ENCODE measurements at places on chromosomes 2 and 18.

GRCh38 chr2:98650998-98651397, 42.6 kb downstream of the UNC50 start:
- DNase-seq: no peak

DNA sequence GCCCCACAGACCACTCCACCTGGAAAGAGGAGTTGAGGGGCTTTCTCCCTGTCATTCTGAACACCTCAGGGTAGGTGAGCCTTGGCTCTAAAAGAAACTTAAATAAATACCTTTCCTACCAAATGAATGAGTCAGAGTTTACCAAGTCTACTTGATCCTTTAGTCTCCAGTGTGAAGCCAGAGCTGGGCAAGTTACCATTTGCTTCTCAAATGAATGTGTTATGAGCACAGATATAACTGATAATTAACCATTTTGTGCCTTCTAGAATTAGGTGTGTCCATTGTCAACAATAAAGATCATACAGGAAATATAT, 347.7 kb downstream of the KIAA1328 start:
- no peak for DNase-seq

DNA sequence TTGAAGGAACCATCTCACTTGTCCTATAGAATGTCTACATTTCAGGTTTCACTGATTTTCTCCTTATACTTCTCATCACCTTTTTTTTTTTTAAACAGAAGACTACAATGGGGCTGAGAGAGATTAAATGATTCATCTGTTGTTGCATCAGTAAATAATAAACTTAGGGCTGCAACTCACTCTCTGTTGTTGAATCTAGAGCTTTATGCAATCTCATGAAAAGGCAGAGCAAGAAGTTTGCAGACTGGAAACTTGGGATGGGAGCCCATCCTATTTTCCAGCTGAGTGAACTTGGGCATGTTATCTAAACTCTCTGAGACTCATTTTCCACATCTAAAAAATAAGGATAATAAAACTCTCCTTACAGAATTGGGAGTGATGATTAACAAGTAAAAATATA, 58.4 kb downstream of the PDE1A start:
- no peak for DNase-seq

- no peak for DNase-seq
Observed at GRCh38 chr18:69882965-69883668, 64.6 kb downstream of the CD226 start.

GRCh38 chr2:203803053-203803429, 64.5 kb upstream of the CTLA4 start:
- no peak for DNase-seq

- DNase-seq: no peak
Observed at GRCh38 chr2:240297256-240298116, 138.0 kb upstream of the GPC1 start.

GRCh38 chr18:3824101-3824500, 374.1 kb downstream of the TGIF1 start:
- no peak for DNase-seq

DNA sequence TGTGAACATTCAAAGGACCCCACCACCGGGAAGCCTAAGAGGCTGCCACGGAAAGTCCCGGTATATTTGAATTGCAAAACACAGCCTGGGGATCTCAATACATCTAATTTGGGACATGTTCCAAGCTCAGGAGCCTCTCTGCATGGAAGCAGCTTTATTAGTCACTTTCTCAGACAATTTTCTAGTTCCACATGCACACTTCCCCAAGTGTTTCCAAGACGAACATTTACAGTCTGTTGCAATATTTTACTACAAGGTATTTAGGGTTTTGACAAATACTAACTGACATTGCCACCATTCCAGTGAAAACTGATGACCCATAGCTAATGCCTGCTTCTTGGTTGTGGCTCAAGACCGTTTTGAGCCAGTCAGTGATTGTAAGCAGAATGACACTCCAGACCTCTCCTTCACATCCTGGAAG, 145.3 kb downstream of the NCKAP5 start:
- no peak for DNase-seq

- no peak for DNase-seq
Observed at GRCh38 chr2:85169581-85169980, 36.4 kb downstream of the TCF7L1 start.

DNA sequence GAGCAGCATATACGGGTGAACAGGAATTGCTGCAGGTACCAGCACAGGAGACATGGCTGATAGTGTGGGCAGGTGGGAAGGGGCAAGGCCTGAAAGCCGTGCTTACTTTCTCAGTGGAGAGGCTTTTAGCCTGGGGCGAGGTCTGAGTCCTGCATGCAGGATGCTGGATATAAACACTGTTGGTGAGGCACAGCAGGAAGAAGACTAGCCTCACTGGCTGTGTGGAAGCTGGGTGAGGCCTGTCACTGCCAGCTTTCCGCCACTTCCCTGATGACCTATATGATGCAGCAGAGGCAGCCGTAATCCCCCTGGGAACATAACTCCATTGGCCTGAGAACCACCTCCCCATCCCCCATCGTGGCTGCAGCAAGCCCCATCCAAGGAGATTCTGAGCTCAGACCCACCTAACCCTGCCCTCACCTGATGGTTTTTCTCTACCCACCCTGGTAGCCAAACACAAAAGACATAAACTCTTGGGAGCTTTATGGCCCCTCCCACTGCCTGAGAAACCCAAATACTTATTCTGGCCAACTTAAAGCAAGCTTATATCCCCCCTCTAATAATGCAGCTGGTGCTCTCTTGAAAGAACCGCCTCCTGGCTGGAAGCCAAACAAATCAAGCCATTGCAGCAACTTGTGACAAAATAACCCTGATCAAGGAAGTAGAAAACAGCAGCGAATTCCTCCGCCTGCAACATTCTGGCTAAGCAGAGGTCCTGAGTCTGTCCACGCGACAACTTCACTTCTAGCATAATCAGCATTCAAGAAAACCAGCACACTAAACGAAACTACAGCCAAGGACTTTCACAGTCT, 54.6 kb upstream of the DSC1 start:
- DNase-seq: no peak

DNA sequence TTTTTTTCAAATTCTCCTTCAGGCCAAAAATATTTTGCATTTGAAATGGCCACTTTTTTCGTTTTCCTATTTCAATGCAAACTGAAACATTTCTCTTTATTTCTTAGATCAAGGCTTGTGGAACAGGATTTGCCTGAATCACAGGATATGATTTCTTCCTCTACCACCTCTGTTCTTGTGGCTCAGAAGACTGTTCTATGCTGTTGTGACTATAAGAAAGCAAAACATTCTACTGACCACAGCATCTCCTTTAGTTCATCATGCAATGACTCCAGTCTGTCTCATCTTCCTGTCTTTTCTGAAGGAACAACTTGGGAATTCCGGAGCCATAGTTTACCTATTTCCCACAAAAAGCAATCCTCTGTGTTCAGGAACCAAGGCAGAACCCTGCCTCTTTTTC, 16.2 kb upstream of the ZNF512 start:
- no peak for DNase-seq

GRCh38 chr2:26758790-26759321, 5.2 kb upstream of the SLC35F6 start:
- no peak for DNase-seq

DNA sequence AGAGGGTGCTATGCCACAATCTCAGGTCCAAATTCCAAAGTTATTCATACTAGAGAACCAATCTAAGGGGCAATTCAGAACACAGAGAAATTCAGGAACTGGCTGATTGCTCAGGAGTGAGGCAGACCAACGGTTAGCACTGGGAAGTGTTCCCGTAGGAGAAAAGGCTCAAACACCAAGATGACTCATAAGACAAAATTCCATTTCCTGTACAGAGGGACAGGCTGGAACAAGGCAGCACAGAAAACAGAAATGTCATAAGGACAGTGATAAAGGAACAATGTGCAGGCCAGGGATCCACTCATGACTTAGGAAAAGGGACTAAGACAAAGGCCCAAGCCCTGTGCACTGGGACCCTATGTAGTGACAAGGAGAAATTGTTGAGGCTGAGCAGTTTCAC, 54.2 kb downstream of the PDE1A start:
- DNase-seq: no peak

DNA sequence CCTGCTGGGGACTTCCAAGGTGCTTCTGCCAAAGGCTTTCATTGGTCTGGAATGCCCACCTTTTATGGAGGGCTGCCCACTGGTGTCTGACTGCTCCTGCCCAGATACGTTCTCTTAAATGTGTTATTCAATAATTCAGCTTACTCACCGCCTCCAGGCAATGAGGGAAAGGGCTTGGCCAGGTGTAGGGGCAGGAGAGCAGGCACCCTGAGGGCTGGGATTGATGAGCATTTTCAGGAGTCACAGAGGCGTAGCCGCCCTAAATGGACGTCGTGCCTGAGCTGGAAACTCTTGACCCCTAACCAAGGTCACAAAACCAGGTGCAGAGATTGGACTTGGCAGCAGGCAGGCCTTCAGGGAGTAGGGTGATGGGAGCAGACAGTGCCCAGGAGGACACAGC, 26.8 kb downstream of the MAL start:
- no peak for DNase-seq

- DNase-seq: no peak
Observed at GRCh38 chr18:38421872-38422615, 856.4 kb upstream of the CELF4 start.

GRCh38 chr2:200252265-200253067, 54.0 kb upstream of the SPATS2L start:
- no peak for DNase-seq

GRCh38 chr2:181774685-181775084, 94.4 kb upstream of the NEUROD1 start:
- no peak for DNase-seq

- DNase-seq: no peak
Observed at GRCh38 chr2:17851731-17852585, 26.5 kb upstream of the KCNS3 start.

DNA sequence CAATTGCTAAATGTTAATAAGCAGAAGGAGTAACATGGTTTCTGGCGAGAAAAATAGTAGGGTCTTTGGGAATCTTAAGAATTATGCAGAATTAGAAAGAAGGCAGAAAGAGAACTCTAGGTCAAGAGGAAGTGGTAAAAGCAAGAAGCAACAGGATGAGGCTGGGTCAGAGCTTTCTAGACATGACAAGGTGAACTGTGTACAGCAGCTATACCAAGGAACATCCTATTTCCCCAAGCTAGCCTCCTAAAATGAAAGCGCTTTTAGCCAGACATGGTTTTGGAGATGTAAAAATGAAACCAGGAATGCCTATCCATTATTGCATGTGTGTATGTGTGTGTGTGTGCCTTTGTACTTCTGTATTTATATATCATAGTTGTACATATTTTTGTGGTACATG, 42.3 kb upstream of the STAT1 start:
- DNase-seq: no peak
